ENCODE measurements at places on chromosomes 4 and X.

DNA sequence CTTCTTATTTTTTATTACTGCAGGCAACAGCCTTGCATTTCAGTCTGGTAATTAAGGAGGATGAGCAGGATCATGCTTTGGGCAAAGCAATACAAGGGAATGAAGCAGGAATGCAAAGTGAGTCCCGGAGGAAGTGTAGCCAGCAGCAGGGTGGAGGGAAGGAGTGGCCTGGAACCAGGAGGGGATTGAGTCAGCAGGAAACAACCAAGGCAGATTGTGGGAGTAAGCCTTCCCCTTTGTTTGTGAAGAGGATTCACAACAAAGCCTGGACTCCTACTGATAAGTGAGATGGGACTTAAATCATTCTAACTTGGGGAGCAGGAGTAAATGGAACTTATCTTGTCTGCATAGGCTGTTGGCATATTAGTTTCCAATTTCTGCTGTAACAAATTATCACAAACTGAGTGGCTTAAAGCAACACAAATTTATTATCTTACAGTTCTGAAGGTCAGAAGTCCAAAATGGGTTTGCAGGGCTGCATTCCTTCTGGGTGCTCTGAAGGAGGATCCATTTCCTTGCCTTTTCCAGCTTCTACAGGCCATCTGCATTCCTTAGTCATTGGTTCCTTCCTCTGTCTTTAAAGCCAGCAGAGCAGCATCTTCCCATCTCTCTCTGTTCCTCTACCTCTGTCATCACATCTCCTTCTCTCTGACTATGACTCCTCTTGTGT is 93.2 kb upstream of the AP1S2 start:
- no peak for DNase-seq

DNA sequence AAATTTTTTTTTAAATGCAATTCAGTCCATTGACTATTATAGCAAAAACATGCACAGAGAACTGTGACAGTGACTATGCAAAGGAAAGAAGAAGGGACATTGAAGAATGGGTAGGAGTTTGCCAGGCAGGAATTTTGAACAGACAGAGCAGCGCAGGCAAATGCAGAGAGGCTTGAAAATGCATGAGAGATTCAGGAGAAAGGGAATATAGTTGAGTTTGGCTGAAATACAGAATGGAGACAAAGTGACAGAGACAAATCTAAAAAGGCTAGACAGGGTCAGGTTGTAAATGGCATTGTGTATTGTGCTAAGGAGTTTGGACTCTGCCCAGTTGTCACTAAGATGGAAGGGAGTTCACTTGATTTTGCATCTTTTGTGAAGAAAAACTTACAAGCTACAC is 42.4 kb upstream of the IL21 start:
- no peak for DNase-seq

GRCh38 chr4:66482186-66482585 is 811.9 kb upstream of the EPHA5 start:
- DNase-seq: no peak

- DNase-seq: no peak
Measured at GRCh38 chr4:83104991-83105390, 9.5 kb downstream of the PLAC8 start.

- no peak for DNase-seq
Measured at GRCh38 chr4:80963051-80963450, 67.5 kb upstream of the BMP3 start.

- no peak for DNase-seq
Measured at GRCh38 chrX:70324326-70324725, 34.4 kb downstream of the KIF4A start.

GRCh38 chr4:71355045-71355444 is 16.2 kb downstream of the SLC4A4 start:
- DNase-seq: no peak

DNA sequence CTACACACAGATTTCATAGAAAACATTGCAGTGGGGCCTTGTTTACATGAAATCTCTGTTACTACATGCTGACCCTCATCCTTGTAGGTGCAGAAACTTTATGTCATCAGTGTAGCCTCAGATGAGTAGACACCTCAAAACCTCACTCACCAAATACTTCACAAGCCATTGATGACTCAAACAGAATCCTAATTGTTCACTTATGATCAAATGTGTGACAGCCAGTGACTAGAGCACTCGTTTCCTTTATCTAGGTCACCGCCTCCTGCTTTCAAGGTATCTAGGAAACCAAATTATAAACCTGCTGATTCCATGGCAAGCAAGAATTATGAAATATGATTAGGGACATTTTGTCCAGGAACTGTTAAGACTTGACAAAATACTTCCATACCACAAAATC is 255.8 kb upstream of the GPRIN3 start:
- DNase-seq: no peak

GRCh38 chr4:27360790-27361267 is 500.2 kb downstream of the STIM2 start:
- no peak for DNase-seq

DNA sequence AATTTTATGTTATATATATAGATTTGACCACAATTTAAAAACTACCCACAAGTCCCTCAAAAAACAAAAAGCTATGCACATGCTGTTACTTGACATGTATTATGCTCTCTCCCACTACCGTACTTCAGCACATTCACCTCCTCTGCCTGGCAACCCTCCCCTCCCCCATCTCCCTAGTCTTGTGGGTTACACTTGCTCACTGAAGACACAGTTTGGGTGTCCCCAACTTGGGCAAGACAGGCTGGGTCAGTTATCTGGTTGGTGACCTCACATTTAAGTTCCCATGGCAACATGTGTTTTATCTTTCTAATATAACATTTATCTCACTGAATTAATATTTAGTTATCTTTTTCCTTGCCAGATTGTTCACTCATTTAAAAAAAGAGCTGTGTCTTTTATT is 32.7 kb downstream of the SEC24D start:
- DNase-seq: no peak

DNA sequence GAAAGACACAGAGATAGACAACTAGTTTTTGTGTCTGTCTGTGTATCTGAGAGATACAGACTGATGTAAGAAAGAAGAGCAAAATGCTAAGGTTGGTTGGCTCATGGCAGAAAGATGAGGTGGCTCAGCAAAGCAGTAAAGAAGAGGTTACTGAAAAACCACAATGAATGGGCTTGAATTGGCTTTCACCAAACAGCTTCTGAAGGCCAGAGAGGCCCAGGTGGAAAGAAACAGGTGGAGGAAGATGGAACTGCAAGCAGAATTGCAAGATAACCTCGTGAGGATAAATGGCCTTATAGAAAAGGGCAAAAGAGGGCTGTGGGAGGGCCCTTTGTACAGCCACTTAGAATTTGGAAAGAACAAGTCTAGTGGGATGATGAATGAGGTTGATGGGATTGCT is 39.6 kb downstream of the GAB3 start:
- no peak for DNase-seq

GRCh38 chrX:40402831-40403533 is 177.8 kb upstream of the ATP6AP2 start:
- DNase-seq: no peak

DNA sequence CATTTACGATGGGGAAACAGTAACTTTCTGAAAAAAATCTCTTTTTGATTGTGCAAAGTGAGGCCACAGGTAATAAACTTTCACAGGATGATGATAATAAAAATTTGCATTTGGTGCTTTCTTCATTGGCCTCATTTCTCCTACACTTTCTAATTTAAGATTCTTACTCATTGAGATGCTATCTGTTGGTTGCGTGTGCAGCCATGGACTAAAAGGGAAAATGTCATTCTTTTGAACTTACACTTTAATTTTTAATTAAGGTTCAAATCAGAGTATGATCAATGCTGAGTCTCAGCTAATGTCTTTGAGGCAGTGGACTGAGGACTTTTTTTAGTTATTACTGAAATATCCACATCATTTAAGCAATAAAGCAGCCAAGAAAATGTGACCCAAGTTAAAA is 87.6 kb downstream of the SEL1L3 start:
- no peak for DNase-seq

- DNase-seq: no peak
Measured at GRCh38 chr4:98046665-98047064, 96.6 kb downstream of the STPG2 start.

DNA sequence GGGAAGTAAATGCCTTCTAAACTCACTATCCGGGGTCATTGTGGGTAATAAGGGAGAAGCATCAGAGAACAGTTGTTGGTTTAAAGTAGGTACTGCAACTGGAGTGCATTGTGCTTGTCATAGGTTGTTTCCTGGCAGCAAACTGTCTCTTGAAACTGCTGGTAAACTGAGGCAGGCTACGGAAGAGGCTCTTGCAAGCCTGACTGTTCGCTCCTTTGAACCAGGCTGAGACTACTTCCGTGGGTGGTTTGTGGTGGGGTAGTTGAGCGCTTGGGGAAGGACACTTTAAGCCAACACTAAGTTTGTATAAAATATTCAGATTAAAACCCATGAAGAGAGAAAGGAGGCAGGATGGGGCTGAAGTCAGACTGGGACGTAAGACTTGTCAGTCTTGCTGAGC is 45.2 kb upstream of the WDR1 start:
- no peak for DNase-seq

DNA sequence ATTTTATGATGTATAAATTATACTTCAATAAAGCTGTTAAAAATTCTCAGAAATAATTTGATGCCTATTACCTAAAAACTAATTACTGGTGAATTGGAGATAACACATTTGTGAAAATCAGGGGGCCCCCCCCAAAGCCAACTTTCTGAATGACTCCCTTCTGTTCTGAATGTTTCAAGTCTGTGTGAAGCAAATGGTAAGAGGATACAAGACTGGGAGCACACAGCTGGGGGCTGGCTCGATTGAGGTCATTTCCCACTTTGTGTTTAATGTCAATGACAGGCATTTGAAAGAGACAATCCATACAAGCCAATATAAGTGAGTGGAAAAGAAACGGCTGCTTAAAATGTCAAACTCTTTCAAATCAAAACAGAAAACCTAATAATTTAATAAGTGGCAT is 155.8 kb downstream of the SH2D1A start:
- no peak for DNase-seq

DNA sequence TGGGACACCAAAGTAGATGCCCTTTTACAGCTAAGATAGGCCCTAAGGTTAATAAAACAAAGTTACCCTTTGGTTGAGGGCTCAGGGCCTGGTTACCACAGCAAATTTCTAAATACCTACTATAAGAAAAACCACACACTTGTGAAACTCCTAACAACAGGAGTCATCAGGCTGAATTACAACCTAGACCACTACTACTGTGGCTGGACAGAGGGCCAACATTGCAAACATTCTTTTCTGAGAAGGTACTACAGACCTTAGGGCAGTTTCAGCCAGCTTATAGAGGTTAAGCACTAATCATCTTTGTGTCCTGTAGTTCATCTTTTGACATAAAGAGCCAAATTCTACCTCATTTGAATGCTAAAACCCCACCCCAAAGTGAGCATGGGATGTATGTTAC is 504.0 kb downstream of the RAPGEF2 start:
- DNase-seq: no peak

- no peak for DNase-seq
Measured at GRCh38 chrX:95675794-95676193, 1008.8 kb upstream of the DIAPH2 start.

- DNase-seq: no peak
Measured at GRCh38 chr4:54230484-54231418, 1.7 kb downstream of the PDGFRA start.

DNA sequence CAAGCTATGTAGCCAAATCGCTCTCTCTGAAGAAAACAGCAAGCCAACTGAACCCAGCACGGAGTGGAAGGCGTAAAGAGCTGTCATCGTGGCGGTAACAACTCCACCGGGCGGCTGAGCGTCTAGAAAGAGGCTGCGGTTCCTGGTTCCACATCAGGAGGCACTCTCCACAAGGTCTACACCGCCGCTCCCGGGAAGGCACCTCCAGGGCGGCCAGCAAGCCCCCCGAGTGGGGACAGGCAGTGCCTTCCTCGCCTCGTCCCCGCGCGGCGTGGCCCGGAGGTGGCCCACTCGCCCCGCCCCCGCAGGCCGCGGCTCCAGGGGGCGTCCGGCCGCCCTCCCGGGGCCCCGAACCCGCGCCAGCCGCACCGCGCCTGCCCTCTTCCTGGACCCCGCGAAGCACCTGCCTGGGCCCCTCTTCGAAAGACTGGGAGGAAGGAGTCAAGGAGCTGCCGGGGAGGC is 755 bp downstream of the KLHL8 start:
- no peak for DNase-seq

GRCh38 chrX:48083212-48083611 is 11.8 kb upstream of the ZNF630 start:
- DNase-seq: no peak

DNA sequence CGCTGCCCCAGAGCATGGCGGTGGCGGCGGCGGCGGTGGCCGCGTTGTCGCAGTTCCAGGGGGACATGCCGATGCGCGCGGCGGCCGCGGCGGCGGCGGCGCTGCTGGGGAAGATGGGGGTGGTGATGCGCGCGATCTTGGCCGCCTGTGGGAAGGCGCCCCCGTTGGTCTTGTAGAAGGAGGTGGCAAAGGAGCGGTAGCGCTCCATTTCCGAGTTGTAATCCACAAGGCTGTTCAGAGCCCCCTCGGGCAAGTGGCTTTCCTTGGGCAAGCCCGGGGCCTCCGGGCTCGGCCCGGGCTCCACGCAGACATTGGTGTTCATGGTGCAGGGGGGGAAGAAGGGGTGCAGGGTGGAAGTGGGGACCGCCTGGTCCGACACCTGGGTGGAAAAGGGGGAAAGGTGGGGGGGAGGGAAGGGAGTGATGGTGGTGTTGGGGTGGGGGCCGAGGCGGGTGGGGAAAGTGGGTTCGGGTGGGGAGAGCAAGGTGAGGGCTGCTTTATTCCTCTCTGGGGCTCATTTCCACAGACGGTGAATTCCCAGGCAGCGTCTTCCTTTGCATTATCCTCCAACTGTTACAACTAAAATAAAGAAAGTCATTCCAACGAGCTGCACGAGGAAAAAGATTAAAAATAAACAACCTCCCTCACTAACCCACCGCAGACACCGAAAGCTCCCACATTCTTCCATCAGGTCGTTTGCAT is 3.1 kb downstream of the CXXC4 start:
- no peak for DNase-seq

DNA sequence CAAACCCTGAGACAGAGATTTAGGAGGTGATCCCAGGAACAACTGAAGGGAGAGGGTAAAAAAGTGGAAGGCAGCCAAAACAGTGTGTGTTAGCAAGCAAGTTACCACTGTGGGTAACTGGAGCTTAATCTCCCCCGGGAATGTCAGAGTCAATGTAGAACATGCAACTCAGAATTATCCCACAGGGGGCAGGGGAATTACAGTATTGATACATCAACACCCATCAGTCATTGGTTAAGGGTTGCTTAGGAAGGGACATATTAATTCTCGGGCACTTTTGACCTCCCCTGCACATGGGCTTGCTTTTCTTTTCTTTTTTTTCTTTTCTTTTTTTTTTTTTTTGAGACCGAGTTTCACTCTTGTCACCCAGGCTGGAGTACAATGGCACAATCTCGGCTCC is 29.3 kb downstream of the CXorf58 start:
- no peak for DNase-seq

DNA sequence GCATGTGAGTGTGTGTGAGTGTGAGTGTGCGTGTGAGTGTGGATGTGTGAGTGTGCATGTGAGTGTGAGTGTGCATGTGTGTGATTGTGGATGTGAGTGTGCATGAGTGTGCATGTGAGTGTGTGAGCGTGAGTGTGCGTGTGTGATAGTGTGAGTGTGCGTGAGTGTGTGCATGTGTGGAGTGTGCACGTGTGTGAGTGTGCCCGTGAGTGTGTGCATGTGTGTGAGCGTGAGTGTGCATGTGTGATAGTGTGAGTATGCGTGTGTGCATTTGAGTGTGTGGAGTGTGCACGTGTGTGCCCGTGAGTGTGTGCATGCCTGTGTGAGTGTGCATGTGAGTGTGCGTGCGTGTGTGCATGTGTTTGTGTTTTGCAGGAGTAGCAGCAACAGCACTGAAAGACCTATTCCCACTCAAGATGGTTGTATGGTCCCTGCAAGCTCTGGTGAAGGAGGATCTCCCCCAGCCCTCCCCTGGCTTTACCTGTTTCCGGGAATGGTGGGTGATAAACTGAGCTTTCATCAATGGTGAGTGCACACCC is 30.7 kb upstream of the HELT start:
- DNase-seq: no peak
